ENCODE measurements at places on chromosomes 5 and 9.

- no peak for DNase-seq
These were observed 166.6 kb downstream of the FSTL4 start for GRCh38 chr5:133445744-133446143.

- no peak for DNase-seq
These were observed 85.8 kb downstream of the HMCN2 start for GRCh38 chr9:130351343-130351742.

- DNase-seq, result peak; percentile 94
These were observed 1.4 kb upstream of the C5orf15 start for GRCh38 chr5:133969654-133970324.

GRCh38 chr5:56827924-56828323 lies 12.6 kb downstream of the MAP3K1 start:
- no peak for DNase-seq

GRCh38 chr9:76266649-76267283 lies 127.5 kb downstream of the RFK start:
- no peak for DNase-seq

DNA sequence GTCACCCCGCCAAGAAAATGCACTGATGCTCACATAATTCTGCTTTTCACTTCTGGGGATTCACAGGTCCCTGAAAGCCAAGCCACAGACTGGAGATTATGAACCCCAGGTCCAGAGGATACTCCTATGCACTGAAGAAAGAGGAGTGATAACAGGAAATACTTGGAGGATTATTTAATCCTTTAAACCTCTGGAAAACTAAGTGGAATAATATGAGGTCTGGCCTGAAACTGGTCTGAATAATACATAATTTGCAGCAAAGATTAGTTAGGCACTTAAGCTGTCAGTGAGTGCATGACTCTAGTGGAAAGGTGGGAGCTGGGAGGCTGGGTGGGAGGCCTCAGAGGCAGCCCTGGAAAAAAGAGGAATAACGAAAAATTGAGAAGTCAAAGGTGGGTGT lies 45.7 kb downstream of the MARCHF3 start:
- DNase-seq, result no peak

DNA sequence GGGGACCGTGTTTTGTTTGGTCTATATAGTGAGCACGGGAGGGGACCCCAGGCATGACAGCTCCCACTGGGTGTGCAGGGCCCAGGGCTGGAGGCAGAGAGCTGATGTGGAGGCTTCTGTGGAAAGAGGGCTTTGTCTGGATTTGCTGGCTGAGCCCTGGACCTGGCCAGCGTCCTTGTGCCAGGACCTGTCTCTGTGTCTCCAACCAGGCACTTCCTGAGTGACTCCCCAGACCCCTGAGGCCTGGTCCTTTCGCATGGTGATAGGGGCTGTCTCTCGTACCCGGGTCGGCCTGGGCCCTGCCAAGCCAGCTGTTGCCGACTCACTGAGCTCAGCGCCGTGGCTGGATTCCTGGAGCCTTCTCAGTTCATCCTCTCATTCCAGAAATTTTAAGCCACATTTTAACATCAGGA lies 77.6 kb downstream of the ADAMTS2 start:
- no peak for DNase-seq

DNA sequence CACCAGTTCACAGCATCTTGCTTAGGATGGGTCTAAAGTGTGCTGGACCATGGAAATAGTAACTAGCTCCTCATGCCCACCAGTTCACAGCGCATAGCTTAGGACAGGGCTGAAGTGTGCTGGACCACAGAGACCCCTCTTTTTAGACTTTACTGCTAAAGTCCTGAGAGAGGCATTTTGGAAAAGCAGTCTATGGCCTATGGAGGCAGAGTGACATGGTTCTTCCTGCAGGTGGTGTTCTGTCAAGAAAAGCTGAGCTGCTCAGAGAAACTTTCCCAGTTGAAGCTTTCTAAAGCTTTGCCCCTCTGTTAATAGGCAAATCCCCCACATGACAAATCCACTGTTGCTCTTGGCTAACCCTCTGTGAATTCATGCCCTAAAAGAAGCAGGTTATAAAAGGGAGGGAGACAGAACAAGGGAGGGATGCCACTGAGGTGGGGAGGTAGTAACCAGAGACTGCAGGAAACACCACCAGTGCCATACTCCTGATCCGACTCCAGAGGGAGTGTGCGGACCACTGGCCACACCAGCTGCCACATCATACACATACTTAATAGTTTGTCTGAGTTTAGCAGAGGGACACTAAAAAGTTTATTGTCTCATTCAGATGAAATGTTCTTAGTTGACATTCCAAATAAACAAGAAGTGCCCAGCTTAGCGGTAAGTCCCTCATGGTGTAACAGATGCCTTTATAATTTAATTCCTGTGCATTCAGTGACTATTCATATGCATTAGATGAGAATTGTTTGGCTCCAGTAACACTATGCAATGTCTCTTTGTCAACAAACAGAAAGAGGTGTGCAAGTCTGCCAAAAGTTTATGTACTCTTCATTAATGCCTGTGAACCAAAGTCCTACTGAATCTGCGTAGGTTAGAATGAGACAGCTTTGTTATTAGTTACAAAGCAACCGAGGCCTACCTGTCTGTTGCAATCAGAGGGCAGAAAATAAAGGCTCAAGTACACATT lies 236.2 kb upstream of the NFIL3 start:
- no peak for DNase-seq

DNA sequence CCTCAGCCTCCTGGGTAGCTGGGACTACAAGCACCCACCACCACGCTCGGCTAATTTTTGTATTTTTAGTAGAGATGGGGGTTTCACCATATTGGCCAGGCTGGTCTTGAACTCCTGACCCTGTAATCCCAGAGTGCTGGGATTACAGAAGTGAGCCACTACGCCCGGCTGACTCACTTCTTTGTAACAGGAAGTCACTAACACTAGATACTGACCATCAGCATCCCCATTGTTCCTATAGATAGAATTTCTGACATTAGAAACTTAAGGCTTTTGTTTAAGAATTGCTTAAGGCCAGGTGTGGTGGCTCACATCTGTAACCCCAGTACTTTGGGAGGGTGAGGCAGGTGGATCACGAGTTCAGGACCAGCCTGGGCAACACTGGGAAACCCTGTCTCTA lies 42.2 kb downstream of the LEAP2 start:
- no peak for DNase-seq

- no peak for DNase-seq
These were observed 6.1 kb downstream of the PRRX2 start for GRCh38 chr9:129671519-129671918.

GRCh38 chr9:92631452-92632343 lies 38.2 kb downstream of the IPPK start:
- DNase-seq, result no peak

DNA sequence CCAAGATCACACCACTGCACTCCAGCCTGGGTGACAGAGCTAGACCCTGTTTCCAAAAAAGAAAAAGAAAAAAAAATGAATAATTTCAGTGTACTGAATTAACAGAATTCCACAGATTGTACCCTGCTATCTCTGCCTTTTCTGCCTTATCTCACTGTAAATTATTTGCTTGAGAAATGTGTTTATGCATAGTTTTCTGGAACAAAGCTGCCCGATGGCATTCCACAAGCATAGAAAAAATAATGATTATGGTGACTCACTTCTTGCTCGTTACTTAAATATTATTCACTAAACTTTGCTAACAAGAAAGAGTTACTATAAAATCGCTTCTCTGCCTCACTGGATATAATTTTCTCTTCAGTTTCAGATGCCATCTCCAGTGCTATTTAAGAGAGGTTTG lies 88.7 kb upstream of the FAM169A start:
- DNase-seq, result peak; percentile 51

DNA sequence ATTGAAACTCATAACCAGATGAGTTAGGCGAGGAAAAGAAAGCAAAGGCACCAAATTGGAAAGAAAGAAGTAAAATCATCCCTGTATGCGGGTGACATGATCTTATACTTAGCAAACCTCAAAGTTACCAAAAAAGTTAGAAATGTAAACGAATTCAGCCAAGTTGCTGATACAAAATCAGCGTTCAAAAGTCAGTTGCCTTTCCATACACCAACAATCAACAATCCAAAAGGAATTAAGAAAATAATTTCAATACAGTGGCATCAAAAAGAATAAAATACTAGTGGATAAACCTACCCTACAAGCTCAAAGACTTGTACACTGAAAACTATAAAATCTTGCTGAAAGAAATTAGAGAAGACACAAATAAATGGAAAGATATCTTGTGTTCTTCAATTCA lies 14.5 kb downstream of the OBP2B start:
- DNase-seq, result no peak

DNA sequence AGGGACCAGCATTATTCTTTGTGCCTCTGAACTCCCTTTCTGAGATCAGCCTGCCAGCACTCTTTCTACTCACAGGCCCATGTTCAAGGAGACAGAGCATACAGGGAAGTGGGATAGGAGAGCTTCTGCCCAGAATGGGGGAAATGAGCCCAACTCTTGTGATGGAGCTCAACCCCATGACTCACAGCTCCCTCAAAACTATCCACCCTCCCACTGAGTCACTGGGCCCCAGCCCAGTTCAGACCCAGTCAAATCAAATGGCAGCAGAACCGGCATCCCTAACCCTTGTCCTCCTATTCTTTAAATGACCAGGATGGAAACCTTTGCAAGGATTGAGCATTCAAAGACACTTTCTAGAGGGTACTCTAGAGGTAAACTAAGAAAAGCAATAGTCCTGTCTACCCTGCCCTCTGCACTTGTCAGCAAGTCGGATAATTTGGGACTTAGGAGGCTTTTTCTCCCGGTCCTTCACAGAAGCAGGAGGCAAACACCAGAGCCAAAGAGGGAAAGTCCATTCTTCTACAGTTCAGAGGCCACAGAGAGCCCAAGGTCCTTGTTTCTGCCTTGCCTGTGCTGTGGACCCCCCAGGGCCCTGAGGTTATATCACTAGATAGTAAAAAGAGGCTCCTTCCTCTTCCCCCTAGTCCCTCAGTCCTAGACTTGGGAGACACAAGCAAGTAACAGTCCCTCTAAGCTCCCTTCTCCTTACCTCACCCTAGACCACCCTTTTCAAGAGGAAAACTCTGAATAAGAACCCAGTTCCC lies 3.2 kb downstream of the ATOSB start:
- no peak for DNase-seq

GRCh38 chr5:78569441-78569840 lies 79.1 kb downstream of the LHFPL2 start:
- DNase-seq, result no peak

DNA sequence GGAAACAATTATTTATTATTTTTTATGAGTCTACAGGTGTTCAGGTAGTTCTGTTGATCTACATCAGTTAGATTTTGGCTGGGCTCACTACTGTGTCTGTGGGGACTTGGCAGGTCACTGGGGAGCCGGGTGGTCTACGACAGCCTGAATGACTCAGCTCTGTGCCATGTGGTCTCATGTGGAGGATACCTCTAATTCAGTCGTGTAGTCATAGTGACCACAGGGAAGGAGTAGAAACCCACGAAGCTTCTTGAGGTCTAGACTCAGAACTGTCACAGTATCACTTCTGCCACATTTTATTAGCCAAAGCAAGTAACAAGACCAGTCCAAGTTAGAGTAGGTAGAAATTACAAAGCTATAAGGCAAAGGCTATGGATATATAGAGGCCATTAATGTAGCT lies 64.7 kb upstream of the GRAMD2B start:
- DNase-seq, result no peak

DNA sequence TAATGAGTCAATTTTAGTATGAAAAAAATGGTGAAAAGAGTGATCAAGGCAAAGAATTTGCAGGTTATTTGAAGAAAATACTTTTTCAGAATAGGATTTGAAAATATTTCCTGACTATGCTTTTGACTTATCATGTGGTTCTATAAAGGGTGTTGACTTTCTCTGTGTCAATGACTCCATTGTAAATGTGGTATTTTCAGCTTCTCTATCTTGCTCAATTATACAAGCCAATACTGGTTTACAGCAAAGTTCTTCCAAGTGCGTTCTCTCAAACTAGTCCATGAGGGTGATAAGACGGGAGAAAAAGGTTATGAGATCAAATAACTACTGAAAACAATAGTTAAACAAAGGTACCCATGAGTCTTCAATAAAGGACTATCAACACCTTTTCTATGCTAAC lies 21.7 kb downstream of the IL33 start:
- no peak for DNase-seq

DNA sequence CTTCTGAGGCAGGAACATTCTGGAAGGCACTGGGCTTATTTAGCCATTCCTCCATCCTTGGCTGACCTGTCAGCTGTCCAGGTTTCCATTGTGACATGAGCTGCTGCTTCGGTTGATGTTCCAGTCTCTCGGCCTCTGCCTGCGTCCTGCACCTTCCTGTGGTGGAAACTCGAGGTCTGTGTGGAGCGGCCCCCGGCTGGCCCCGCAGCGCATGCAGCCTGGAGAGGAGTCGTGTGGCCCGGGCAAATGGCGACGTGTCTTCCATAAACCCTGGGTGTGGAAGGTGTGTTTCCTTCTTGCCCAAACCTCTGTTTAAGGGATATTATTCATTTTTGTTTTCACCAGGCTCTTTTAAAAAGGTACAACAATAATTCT lies 36.5 kb upstream of the SLC9A3 start:
- DNase-seq, result no peak

DNA sequence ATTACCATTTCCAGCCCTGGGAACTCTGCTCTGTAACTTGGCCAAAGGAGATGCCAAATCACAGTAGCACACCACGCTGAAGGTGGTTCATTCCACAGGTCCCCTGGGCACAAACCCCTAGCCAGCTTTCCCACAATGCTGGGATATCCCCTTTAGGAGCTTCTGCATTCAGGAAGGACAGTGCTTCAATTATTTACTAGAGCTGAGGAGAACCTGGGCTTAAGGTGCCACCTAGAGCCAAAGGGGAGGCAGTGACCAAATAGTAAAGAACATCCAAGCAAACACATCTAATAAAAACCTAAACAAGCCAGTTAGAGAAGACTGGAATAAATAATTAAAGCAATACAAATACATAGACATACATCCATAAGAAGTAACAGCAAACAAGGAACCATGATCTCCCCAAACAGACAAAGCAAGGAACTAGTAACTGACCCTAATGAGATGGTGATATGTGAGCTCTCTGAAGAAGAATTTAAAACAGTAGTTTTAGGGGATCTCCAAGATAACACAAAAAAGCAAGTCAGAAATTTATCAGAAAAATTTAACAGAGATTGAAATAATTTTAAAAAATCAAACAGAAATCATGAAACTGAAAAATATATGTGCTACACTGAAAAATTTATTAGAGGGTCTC lies 14.6 kb downstream of the KIF4B start:
- DNase-seq, result peak; percentile 52

DNA sequence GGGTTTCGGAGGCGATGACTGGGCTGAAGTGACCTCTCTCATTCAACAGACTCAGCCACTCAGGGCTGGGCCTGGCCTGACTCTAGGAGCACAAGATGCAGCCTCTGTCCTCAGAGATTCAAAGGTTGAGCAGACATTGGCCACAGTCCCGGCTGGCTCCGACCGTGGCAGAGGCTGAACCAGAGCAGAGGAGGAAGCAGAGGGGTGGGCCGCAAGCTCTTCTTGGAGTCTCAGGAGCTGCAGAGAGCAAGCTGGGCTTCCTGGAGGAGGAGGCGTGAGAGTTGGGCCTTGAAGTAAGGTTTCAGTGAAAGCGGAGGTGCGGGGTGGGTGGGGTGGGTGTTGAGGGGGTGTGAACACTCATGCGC lies 37.6 kb downstream of the ALG2 start:
- DNase-seq, result no peak
